CD4-positive, alpha-beta T cell treated with Interleukin-1 beta for 1 hour (primary cell): ENCODE measurements at places on chromosomes 13 and 19.

- peak; percentile 73 for DNase-seq
Measured at GRCh38 chr13:46168341-46168740, 13.6 kb downstream of the LCP1 start.

DNA sequence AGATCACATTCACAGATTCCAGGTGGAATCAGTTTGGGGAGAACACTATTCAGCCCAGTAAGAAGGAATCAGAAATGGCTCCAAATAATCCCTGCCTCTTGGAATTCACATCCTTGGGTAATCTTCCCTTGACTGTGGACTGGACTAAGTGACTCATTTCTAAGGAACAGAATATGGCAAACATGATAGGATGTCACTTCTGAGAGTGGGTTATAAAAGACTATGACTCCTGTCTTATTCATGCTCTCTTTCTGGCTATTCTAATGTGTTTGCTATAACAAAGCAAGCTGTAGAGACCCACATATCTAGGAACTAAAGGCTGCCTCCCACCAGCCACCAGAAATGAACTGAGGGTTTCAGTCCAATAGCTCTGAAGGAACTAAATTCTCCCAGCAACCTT, 37.8 kb downstream of the MBD3L2B start:
- no peak for DNase-seq

DNA sequence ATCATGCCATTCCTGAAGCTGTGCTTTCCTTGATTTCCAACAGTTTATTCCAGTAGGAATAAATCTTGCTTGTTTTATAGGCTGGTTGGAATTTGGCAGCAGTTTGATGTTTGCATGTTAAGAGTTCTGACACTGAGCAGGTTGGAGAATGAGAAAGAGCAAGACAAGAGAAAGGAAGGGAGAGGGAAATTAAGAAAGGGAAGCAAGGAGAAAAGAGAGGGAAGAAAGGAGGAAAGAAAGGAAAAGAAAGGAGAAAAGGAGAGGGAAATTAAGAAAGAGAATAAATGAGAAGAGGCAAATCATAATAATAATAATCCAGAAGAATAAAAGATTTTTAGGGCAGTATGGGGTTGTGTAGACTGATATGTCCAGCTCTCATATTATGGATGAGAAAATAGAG, 28.4 kb upstream of the UQCRFS1 start:
- DNase-seq, result no peak

DNA sequence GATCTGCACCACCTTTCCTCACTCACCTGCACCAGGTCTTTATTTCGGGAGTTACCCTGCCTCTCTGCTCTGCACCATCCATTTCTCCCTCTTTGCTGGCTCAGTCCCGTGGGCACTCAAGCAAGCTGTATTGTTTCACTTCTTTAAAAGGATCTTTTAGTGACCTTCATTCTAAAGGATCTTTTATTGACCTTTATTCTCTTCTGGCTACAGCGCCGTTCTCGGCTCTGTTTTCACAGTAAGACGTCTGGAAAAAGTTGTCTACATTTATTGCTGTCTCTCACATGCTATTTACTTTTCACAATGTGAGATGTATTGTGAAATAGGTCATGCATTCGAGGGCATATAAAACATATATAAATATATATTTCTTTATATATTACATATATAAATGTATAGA, 35.6 kb upstream of the ARGLU1 start:
- DNase-seq, result no peak

GRCh38 chr19:2441096-2441752, 13.8 kb upstream of the TIMM13 start:
- no peak for DNase-seq

DNA sequence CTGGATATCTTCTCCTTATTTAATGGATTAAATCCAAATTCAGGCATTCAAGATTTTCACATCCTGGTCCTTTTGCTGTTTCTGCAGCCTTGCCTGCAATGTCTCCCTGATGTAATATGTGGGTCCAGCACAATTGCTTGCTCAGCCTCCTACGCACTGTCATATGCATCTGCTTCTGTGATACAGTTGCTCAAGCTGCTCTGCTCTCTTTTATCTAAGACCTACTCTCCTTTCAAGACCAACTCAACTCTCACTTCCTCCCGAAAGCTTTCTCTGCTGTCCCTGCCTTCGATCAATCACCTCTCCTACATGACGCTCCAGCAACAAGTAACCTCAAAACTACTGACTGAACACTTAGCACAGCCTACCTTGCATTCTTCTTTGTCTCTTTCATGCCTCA, 138.2 kb downstream of the DCLK1 start:
- DNase-seq, result no peak

GRCh38 chr13:94622344-94622743, 20.7 kb downstream of the GPR180 start:
- no peak for DNase-seq

- DNase-seq, result peak; percentile 38
Measured at GRCh38 chr19:17951990-17952976, 14.6 kb upstream of the KCNN1 start.

DNA sequence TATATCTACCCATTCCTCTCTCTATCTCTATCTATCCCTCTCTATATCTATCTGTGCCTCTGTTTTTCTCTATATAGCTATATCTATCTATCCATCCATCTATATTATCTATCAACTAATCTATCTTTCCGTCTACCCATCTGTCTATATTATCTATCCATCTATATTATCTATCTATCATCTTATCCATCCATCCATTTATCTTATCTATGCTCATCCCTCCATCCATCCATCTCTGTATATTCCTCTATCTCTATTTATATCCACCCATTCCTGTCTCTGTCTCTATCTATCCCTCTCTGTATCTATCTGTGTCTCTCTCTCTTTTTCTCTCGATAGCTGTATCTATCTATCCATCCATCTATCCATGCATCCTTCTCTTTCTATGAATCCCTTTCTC, 14.2 kb downstream of the PTGER1 start:
- DNase-seq, result no peak

- DNase-seq, result peak; percentile 73
Measured at GRCh38 chr19:16386619-16387240, 62.1 kb downstream of the KLF2 start.

DNA sequence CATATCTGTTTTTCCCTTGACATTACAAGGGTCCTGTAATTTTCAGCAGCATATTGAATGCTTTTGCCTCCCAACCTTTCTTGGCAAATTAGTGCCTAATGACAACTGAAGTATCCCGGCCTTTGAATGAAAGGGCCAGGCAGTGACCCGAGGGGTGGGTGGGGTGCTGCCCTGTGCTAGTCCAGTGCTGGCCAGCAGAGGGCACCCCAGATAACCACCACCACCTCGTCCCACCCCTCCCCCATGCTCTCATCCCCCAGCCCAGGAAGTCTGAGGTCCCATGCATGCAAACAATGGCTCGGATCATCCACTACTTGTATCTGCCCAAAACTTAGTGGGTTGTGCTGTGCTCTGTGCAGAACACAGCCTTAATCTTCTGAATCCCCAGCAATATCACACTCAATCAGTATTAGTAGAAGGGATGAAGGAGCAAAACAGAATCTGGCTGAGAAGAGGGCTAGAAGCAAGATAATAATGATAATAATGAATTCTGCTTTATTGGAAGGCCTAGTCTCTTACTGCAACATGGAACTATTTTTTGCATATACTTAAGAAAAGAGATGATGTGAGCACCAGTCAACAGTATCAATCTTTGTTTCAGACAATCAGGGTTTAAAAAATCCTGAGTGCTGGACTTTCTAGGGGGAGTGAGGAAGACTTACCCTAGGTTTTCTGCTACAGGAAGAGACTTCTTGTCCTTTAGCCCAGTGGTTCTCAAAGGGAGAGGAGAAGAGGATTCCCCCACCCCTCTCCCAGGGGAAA, 3.8 kb downstream of the ATP12A start:
- DNase-seq, result peak; percentile 53

DNA sequence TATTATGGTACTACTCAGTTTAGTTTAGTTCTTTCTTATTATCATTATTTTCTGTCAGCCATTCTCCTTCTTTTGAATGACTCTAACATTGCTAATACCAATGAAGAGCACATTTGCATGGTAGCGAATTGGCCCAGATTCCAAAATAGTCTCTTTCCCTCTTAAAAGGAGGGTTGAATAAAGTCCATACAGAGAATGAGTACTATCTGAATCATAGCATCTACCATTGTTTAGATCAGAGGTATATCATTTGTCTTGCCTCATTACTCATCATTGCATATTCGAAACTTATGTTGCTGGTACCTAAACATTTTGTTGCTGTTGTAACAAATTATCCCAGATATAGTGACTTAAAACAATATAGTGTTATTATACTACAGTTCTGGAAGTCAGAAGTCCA, 1235.3 kb upstream of the ATXN8OS start:
- DNase-seq, result no peak

DNA sequence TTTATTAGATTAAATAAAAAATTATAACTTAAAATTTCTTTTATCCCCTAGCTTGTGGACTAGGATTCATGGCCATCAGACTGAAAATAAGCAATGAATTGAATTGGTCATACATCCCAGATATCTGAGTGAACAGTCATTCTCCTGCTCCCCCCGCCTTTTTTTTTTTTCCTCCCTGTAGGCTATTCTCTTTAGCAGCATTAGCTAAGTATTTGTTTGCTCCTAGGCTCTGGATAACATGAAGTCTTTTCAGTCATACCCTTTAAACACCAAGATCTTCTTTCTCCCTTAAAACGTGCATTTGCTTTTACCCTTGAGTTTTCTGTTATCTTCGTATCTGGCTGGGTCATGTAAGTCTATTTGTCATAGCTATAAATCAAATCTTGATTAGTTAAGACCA, 866.7 kb upstream of the SPRY2 start:
- no peak for DNase-seq

DNA sequence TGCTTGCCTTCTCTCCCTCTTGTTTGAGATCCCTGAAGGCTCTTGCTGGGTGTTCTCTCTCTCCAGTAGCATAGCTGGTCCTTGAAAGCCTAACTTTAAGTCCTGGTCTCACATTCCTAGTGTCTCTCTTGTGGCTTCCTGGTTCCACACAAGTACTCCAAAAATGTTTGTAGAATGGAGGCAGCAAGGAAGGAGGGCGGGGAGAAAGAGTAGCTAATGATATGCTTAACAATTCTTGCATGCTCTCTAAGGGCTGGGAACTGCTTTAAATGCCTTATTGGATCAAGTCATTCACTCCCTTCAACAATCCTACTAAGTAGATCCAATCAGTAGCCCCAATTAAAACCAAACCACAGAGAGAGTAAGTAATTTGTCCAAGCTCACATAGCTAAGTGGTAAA, 357.3 kb downstream of the KLF5 start:
- DNase-seq, result no peak

DNA sequence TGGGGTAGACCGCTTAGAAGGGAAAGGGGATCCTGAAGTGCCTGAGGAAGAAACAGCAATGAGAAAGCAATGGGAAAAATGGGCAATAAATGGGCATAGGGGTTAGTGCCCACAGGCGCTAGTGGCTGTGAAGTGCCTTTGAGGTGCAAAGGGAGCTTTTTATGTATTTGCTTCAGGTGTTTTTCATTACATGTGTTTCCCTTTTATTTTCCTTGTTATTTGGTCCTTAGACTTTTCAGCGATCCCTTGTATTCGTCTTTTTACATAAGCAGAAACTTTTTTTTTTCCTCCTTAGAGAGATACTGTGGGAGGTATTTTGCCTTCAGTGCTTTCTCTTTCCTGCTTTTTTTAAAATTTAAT, 19.6 kb downstream of the NFIX start:
- DNase-seq, result no peak

GRCh38 chr13:82458169-82458568, 1424.1 kb downstream of the SLITRK1 start:
- DNase-seq, result no peak

- DNase-seq, result no peak
Measured at GRCh38 chr19:19009951-19010350, 23.4 kb downstream of the SUGP2 start.

DNA sequence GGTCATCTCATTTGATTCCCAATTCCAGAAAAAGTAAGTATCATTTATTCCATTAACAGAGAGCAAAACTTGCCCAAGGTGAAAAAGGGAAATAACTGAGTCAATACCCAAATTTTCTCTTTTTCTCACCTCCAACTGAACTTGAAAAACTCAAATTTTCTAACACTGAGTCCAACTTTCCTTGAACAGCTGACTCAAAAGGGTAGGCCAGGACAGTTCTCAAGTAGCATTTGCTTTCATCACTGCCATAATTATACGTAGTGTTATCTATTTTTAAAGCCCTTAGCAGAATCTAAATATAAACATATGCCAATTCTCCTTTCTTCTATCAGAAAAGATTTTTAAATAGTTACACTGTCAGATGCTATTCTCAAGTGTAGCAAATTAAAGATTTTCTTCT, 3.5 kb downstream of the N4BP2L2 start:
- no peak for DNase-seq

DNA sequence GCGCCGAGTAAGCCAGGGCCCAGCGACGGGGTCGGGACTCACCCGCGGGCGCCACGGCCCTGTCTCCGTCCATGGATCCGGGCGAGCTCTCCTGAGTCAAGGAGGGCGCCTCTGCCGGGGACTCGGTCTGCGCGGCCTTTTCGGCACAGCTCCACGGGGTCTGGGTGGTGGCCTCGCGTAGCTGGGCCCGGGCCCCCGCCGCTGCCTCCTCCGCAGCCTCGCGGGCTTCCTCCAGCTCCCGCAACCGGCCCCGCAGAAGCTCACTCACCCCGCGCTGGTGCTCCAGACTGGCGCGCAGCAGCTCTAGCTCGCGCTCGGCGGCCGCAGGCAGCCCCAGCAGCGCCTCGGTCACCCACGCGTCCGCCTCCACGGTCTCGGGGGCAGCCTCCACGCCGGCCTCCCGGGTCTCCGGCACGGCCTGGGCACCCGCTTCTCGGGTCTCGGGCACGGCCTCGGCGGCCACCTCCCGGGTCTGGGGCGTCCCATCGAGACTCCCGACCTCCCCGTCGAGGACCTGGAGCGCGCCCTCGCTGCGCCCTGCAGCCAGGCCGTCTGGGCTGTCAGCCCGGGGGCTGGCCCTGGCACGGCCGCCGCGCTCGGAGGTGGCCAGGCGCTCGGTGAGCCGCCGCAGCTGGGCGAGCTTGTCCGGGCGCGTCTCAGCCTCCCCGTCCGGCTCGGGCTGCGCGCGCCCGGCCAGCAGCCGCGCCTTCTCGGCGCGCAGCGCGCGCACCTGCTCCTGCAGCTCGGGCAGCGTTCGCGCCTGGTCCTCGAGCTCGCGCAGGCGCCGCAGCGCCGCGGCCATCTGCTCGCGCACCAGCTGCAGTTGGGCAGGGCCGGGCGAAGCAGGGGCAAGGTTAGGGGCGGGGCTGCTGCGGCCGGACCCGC, 8.4 kb downstream of the KANK3 start:
- DNase-seq, result no peak

DNA sequence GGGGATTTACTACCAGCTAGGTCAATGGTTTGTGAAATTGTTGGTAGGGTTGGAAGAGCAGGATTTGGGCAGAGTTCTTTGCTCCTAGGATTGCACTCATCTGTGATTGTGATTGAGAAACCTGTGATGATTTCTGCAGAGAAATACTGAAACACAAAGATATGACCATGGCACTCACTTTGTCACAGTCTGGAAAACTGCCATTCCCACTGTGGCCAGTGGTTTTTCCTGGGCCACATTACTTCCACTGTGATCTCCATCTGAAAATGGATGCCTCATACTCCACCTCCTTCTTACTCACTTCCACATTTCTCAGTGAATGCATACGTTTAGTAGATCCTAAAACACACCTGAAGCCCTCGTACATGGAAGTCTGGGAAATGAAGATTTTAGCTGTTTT, 593.2 kb downstream of the LMO7 start:
- no peak for DNase-seq
